ENCODE measurements at places on chromosomes 12 and 14. TPM values are rescaled to one million over a fixed set of nuclear protein-coding genes. Genes with fewer than 3 reads are reported as not detected.

The NUMB gene
- total RNA-seq = 95.1 TPM

- H3K4me1 ChIP-seq = no peaks in the 10 kb centered on the region
- no peak overlapping the region for H3K4me3 ChIP-seq
- H3K36me3 ChIP-seq = no peaks in the 10 kb centered on the region
- H3K27ac ChIP-seq = no peak overlapping the region
- DNase-seq = peak; percentile 85
- H3K27me3 ChIP-seq = no peaks in the 10 kb centered on the region
These were observed 79.2 kb upstream of the NCOR2 start for GRCh38 chr12:124646385-124647230.

The NRXN3 gene
- total RNA-seq = 7.6 TPM

DNA sequence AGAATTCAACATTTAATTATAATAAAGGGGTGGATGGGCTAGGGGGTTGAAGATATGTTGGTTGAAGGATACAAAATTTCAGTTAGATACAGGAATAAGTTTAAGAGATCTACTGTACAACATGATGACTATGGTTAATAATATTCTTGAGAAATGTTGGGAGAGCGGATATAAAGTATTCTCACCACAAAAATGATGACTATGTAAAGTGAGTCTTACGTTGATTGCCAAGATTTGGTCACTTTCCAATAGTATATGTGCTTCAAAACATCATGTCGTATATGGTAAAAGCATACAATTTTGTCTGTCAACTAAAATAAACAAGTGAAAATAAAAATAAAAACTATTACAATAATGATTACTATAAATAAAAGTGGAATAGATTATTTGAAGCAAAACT is 802.0 kb downstream of the C12orf50 start:
- DNase-seq = no peak
- H3K4me1 ChIP-seq = no peaks in the 10 kb centered on the region
- no peak overlapping the region for H3K4me3 ChIP-seq

- H3K36me3 ChIP-seq = no peaks in the 10 kb centered on the region
- no peak overlapping the region for H3K27ac ChIP-seq
- no peaks in the 10 kb centered on the region for H3K4me1 ChIP-seq
- H3K4me3 ChIP-seq = no peak overlapping the region
These were observed 88.2 kb downstream of the CCDC91 start for GRCh38 chr12:28278499-28278898.

The ZNF268 gene
- 19.2 TPM for total RNA-seq

The MUCL1 gene
- total RNA-seq = 1.8 TPM

GRCh38 chr14:78638926-78639325 is 468.8 kb downstream of the NRXN3 start:
- H3K36me3 ChIP-seq = no peaks in the 10 kb centered on the region
- H3K4me3 ChIP-seq = no peak overlapping the region
- no peaks in the 10 kb centered on the region for H3K27me3 ChIP-seq
- no peak overlapping the region for H3K27ac ChIP-seq

The OVCH1 gene
- 0.89 TPM for total RNA-seq

DNA sequence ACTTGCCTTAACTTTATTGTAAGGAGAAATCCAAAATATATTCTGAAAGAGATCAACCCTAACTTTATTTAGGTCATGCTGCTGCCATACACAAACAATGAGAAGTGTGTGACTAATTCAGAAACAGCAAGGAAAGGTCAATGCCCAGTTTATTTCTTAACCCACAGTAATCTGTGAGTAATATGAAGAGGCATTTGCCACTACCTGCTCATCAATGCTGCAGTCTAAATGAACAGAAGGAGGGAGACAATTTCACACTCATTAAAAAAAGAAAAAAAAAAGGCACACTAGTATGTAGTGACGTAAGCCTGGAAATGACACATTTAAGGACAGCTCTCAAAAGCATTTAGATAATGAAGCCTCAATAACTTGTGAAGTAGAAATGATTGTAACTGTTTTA is 90.5 kb upstream of the FOXN3 start:
- H3K36me3 ChIP-seq = no peaks in the 10 kb centered on the region
- H3K27me3 ChIP-seq = no peaks in the 10 kb centered on the region
- no peak overlapping the region for H3K4me3 ChIP-seq

- H3K4me3 ChIP-seq = peak overlapping the region; percentile 6
- no peaks in the 10 kb centered on the region for H3K36me3 ChIP-seq
- H3K27ac ChIP-seq = peak overlapping the region; percentile 80
- peaks cover 65% of the 10 kb centered on the region for H3K4me1 ChIP-seq
These were observed 6.9 kb upstream of the SLC7A7 start for GRCh38 chr14:22822016-22822570.

DNA sequence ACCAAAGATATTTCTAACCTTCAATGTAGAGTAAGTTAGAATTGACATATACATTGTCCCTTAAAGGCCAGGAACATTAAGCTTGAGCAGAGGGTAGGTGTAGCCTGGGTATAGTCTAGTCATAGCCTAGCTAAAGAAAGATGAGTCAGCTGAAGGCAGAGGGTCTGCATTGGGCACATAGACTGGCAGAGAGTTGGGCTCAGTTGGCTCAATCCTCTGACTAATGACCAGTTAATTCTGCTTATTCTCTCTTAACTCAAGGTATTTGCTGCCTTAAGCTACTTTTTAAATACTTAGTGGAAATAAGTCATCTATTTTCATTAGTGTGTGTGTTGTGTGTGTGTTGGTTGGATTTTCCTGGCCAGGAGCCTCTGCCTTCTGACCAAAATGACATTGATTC is 467.1 kb downstream of the RAD51B start:
- no peak overlapping the region for H3K27ac ChIP-seq
- DNase-seq = no peak
- H3K36me3 ChIP-seq = no peaks in the 10 kb centered on the region
- no peak overlapping the region for H3K4me3 ChIP-seq
- no peaks in the 10 kb centered on the region for H3K27me3 ChIP-seq

DNA sequence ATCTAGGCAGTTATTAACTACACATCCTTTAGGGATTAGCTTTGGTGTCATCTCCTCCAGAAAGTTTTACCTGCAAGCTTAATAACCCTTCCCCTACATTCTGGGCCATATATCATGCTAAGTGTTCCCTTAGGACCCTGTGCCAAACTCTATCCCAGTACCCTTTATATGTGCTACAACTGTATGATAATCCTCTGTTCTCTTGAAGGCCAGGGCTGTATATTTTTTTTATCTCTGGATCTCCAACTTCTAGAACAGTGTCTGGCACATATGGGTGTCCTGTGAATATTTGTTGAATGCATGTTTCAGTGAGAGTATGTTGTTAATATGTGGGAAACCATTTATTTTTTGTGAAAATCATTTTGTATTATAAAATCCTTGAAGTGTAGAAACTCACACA is 106.7 kb downstream of the PPM1A start:
- H3K36me3 ChIP-seq = no peaks in the 10 kb centered on the region
- H3K4me1 ChIP-seq = no peaks in the 10 kb centered on the region
- DNase-seq = no peak
- H3K27ac ChIP-seq = no peak overlapping the region
- H3K27me3 ChIP-seq = no peaks in the 10 kb centered on the region
- H3K4me3 ChIP-seq = no peak overlapping the region

DNA sequence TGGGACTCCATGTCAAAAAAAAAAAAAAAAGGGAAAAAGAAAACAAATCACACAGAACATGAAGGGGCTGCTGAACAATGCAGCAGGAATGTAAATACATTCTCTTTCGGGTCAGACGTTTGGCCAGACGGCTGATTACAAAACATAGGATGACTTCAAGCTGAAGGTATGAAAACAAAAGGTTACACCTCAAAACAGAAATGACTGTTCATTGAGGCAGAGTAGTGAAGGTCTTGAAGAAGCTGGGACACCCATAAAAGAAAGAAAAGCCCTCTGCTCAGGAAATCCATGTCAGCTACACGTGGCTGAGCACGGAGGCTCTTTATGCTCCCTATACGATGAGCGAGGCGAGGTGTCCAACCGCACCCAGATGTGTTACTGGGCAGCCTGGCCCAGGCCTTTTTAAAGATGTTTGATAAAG is 37.7 kb downstream of the FGD4 start:
- H3K27ac ChIP-seq = no peak overlapping the region
- no peaks in the 10 kb centered on the region for H3K36me3 ChIP-seq
- no peaks in the 10 kb centered on the region for H3K4me1 ChIP-seq
- H3K27me3 ChIP-seq = no peaks in the 10 kb centered on the region
- no peak for DNase-seq

GRCh38 chr12:102496591-102496990 is 16.2 kb upstream of the IGF1 start:
- H3K27ac ChIP-seq = no peak overlapping the region
- no peak for DNase-seq
- H3K4me3 ChIP-seq = no peak overlapping the region
- H3K27me3 ChIP-seq = no peaks in the 10 kb centered on the region

The RBM23 gene
- 64.9 TPM for total RNA-seq

GRCh38 chr12:103779410-103780092 is 61.5 kb downstream of the NT5DC3 start:
- H3K36me3 ChIP-seq = peaks cover 79% of the 10 kb centered on the region
- no peaks in the 10 kb centered on the region for H3K4me1 ChIP-seq
- no peak overlapping the region for H3K4me3 ChIP-seq
- no peak overlapping the region for H3K27ac ChIP-seq
- no peak for DNase-seq
- H3K27me3 ChIP-seq = no peaks in the 10 kb centered on the region

- no peak for DNase-seq
- H3K36me3 ChIP-seq = no peaks in the 10 kb centered on the region
- H3K4me1 ChIP-seq = no peaks in the 10 kb centered on the region
- peaks cover 6% of the 10 kb centered on the region for H3K27me3 ChIP-seq
- H3K27ac ChIP-seq = no peak overlapping the region
- no peak overlapping the region for H3K4me3 ChIP-seq
These were observed 55.5 kb upstream of the ESRRB start for GRCh38 chr14:76320486-76320885.

The ANO6 gene
- 63.8 TPM for total RNA-seq

- DNase-seq = no peak
- H3K4me1 ChIP-seq = peaks cover 18% of the 10 kb centered on the region
- no peaks in the 10 kb centered on the region for H3K36me3 ChIP-seq
These were observed 1.7 kb downstream of the ARMH4 start for GRCh38 chr14:58150243-58150805.

The DIO3 gene
- total RNA-seq = 0.84 TPM

DNA sequence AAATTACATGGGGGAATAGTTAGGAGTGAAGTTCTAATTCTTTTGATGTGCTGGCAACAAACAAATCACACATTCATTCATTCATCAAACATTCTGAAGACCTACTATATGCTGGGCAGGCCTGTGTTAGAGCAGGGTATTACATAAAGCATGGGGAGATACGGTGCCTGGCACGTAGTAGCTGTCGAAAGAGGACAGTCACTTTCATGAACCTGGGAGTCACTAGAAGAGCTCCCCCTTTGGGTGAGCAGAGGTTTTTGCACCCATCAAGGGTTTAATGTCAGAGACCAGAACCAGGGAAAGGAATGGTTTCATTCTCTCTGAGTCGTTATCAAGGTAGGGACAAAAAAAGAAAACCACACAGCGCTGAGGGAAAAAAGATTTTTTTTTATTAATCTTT is 10.0 kb downstream of the LHX5 start:
- peaks cover 31% of the 10 kb centered on the region for H3K4me1 ChIP-seq
- H3K36me3 ChIP-seq = no peaks in the 10 kb centered on the region
- H3K4me3 ChIP-seq = no peak overlapping the region
- DNase-seq = no peak
- peaks cover 56% of the 10 kb centered on the region for H3K27me3 ChIP-seq

- peak overlapping the region; percentile 50 for H3K27ac ChIP-seq
- no peaks in the 10 kb centered on the region for H3K27me3 ChIP-seq
- H3K36me3 ChIP-seq = no peaks in the 10 kb centered on the region
- peaks cover 4% of the 10 kb centered on the region for H3K4me1 ChIP-seq
- no peak overlapping the region for H3K4me3 ChIP-seq
These were observed 28.5 kb downstream of the TMCC3 start for GRCh38 chr12:94621662-94622359.

DNA sequence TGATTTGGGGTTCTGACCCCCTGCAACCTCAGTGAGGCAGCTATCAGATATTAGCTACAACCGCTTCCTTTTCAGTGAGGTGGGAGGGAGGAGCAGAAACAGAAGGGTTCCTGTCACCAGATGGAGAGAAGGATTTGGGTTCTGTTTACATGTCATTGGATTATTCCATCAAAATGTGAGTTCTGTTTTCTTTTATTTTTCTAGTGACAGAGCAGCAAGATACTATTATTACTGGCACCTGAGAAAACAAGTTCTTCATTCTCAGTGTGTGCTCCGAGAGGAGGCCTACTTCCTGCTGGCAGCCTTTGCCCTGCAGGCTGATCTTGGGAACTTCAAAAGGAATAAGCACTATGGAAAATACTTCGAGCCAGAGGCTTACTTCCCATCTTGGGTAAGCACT is 52.8 kb downstream of the FRMD6 start:
- no peak overlapping the region for H3K27ac ChIP-seq
- H3K4me1 ChIP-seq = no peaks in the 10 kb centered on the region
- no peak overlapping the region for H3K4me3 ChIP-seq
- H3K27me3 ChIP-seq = no peaks in the 10 kb centered on the region
- DNase-seq = no peak

DNA sequence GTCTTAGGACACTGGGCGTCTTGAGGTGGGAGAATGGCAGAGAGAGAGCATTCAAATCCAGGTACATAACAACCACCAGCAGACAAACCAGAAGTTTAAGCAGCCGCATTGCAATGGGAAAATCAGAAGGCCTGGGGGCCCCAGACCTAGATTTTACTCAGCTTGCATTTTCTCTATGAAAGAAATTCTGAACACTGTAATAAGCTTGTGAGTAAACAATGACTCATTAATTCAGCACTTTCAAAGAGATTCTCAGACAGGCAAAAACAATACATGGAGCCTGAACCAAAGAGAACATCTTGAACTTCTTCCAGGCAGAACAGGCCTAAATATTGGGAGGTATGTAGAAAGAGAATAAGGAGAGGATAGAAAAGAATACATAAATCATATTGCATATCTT is 69.8 kb upstream of the IFNG-AS1 start:
- H3K27me3 ChIP-seq = no peaks in the 10 kb centered on the region
- DNase-seq = no peak
- H3K4me1 ChIP-seq = no peaks in the 10 kb centered on the region
- no peaks in the 10 kb centered on the region for H3K36me3 ChIP-seq

The POTEM gene
- not detected for total RNA-seq

The RTL1 gene
- total RNA-seq = not detected

The LDHB gene
- total RNA-seq = 512 TPM

The ARMH4 gene
- 2.0 TPM for total RNA-seq

DNA sequence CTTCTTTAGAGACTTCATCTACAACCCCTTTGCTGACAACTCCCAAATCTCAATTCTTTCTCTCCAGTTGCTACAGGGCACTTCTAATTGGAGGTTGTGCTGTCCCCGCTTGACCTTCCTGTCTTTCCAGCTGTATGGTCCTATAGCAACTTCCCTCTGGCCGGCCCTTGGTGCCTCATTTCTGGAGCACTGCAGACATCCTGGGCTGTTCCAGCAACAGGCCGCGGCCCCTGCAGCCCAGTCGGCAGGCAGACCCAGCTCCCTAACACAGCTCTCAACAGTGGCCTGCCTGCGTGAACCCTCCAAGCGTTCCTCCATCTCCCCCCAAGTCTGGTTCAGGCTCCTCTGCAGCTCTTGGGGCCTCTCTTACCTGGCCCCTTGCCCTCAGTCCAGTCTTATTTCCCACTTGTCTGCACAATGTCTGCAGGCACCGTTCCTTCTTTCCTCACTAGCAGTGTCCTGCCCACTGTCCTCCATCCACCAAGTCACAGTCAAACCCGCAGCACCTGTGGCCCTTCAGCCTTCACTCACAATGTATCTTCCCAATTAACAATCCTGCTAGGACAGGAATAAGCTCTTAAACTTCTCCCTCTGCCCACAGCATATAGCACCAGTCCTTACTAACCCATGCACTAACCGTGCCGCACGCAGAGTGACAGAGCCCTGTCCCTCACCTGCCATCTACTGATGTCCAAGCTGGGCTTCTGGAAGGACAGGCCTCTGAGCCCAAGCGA is 1.6 kb upstream of the EML1 start:
- H3K4me3 ChIP-seq = no peak overlapping the region
- H3K27ac ChIP-seq = no peak overlapping the region
- H3K27me3 ChIP-seq = peaks cover 52% of the 10 kb centered on the region
- no peaks in the 10 kb centered on the region for H3K36me3 ChIP-seq
- DNase-seq = no peak

The PLEKHG3 gene
- total RNA-seq = 34.3 TPM
